ENCODE measurements at places on chromosomes 1 and 21.

GRCh38 chr1:159960721-159961381, 6.8 kb upstream of the SLAMF9 start:
- no peak for DNase-seq

DNA sequence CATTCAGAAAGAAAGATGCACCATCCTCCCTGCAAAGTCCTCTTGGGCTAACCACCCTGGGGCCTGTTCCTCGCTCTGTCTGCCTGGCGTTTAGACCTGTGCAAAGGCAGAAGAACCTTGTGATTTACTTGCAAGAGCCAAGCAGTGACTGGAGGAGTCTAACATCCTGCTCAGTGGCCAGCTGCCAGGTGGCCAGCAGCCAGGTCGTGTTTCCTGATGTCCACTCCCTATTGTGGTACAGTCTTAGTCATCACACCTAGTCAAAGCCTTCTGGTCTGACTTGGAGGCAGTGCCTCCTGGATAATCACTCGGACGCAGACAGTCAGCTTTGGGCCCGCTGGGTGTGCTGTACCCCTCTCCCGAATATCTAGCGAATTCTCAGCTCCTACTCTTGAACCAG, 118.1 kb downstream of the PGBD5 start:
- no peak for DNase-seq

DNA sequence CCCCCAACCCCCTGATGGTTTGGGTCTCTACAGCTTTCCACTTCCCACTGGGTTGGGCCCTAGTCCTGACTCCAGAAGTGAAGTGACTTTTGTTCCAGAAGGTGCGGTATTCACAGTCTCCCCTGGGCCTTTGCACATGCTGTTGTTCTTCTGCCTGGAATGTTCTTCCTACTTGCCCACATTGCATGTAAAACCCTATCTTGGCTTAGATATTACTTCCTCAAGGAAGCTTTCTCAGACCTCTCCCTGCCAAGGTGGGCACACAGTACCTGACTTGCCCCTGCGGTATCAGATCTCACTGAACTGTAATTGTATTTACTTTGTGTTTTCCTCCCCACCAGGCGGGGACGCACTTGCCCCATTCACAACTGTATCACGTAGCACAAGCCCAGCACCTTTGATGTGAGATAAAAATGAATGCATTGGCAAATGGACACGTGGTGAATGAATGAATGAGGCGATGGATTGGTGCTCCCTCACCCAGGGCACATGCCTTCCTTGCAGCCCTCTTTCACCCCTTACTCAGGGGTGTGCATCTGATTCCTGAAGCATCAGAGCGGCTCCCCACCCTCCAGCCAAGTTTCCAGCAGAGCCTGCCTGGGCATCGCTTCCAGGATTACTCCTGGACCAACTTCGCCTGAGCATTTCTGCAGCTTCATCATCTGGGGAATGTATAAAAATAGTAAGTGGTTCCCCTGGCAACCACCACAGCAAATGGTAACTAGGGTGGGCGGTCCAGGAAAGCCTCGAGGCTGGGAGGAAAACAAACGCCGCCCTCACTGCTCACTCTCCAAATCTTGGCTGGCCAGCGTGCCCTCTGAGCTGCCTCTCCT, 19.8 kb downstream of the NENF start:
- DNase-seq = no peak

- no peak for DNase-seq
Measured at GRCh38 chr1:12594966-12595756, 22.8 kb downstream of the DHRS3 start.

DNA sequence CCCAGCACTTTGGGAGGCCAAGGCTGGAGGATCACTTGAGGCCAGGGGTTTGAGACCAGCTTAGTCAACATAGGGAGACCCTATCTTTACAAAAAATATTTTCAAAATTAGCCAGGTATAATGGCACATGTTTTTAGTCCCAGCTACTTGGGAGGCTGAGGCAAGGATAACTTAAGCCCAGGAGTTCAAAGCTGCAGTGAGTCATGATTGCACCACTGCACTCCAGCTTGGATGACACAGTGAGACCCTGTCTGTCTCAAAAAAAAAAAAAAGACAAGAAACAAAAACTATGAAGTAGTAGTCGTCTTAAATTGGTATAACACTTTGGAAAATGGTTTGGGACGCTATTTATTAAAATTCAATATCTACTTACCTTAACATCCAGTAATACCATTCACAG, 7.7 kb downstream of the AIM2 start:
- no peak for DNase-seq

DNA sequence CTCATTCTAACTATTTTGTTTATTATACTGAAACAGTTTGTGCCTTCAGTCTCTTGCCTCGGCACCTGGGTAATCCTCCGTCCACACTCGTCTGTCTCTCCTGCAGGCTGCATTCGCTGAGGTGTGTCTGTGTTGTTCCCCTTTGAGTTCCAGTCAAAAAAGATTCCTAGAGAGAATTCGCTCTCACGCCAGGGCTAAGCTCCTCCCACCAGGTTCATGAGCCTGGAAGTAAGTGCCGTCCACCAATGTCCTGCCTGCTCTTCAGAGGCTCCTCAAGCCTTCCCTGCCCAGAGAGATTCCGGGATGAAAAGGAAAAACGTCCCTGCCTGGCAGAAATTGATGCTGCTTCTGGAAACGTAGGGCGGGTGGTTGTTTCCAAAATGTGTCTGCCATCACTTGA, 12.9 kb downstream of the KIAA2013 start:
- no peak for DNase-seq
